ENCODE measurements at places on chromosomes 2 and 18.

- no peak for DNase-seq
Measured at GRCh38 chr2:75606761-75607399, 39.7 kb upstream of the MRPL19 start.

GRCh38 chr2:195575879-195576401 lies 81.1 kb upstream of the SLC39A10 start:
- DNase-seq, result no peak

DNA sequence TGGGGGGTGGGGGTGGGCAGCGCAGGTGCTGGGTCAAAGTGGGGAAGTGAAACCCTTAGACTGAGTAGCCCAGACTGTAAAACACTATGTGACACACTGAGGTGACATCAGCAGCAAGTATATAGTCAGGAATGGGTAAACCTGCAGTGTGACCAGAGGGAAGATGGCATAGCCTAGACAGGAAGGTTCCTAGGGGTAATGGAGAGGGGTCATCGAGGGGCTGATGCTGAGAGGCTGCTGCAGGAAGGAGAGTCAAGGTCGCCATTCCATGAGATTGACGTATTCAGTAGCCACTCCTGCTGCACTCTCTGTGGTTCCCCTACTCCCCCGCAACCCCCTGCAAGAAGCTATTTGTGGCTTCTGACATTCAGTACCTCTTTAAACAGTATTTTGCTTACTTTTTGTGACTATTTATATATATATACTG lies 111.7 kb downstream of the CHST9 start:
- no peak for DNase-seq

DNA sequence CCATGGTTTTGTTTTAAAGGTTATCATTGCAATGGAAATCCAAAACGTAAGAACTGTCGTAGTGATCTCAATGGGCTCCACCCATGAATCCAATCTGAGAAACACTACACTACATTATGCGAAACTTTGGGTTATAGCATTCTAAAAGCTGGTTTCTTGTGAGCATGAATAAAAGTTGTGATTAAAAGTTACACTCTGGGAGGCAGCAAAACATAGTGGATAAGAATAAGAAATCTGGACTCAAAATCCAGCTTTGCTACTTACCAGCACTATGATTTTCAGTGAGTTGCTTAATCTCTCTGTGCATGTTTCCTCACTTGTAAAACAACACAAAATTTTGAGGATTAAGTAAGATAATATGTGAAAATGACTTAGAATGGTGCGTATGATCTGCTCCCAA lies 25.7 kb upstream of the THOC1 start:
- DNase-seq, result no peak

DNA sequence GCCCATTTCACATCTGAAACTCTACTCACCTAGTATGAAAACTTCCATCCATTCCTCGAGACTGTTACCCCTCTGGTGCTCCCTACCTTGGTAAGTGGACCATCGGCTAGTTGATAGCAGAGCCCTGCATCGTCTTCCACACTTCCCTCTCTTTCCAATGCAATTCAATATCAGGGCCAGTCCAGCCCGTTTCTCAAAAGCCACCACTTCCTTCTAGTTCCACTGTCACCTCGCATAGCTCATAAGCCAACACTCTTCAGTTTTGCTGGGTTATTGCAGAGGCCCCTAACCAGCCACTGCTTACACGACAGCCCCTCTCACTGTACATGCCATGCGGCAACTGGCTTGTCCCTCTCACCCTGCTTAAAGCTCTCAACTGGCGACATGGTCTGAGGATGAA lies 10.2 kb upstream of the ZNF407 start:
- no peak for DNase-seq

DNA sequence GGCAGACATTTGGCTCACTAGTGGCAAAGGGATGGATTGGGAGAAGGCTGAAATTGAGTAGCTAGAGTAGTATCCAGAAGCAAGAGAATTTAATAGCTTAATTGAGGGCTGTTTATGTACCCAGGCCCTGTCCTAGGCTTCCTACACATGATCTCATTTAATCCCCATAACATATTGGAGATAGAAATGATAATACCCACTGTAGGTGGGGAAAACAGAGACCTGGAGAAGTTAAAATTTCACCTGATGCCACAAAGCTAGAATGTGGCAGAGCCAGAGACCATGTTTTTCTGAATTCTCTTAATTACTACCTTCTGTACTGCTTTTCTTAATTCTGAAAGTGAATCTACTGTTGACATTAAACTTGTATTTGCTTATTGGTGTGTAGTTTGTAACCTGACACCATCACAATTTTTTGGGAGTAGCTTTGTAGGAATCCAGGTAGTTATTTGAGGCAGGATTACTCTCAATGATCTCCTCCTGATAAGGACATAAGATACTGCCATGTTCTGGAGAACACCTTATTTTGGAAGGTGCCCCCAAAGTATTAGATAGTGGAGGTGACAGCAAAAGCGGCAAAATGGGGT lies 42.2 kb downstream of the RAB10 start:
- DNase-seq, result no peak

DNA sequence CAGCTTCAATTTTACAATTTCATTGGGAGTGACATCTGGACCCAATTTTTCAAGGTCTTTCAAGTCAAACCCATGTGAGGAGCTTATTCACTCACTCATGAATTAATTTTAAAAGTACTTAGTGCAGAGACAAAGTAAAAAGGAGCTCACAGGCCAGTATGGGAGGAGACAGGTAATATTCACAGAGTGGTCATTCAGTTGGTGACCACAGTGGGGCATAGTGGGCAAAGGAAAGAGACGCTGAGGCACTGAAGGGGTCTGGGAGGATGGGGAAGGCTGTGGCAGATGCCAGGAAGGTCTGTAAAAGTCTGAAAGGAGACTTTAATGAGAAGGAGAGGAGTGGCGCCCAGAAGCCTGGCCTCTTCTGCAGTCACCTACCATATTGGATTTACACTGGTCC lies 76.0 kb downstream of the CD8B2 start:
- DNase-seq, result no peak

DNA sequence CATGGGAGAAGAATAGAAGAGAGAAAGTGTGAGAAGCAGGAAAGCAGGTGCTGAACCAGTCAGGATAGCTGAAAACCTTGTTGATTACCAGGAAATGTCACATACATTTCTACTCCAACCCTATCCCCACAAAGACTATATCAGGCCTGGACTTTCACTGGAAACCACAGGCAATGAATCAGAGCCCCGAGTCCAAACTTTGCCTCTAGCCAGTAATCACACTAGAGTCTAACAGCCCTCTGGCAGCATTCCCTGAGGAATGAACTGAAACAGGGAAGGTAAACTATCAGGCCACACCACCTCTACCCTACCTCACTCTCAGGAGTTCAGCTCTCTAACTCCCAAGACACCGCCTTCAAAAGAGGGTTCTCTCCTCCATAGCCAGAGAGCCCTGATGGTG lies 18.7 kb upstream of the IHH start:
- no peak for DNase-seq

GRCh38 chr2:65501074-65501473 lies 68.7 kb upstream of the SPRED2 start:
- no peak for DNase-seq

DNA sequence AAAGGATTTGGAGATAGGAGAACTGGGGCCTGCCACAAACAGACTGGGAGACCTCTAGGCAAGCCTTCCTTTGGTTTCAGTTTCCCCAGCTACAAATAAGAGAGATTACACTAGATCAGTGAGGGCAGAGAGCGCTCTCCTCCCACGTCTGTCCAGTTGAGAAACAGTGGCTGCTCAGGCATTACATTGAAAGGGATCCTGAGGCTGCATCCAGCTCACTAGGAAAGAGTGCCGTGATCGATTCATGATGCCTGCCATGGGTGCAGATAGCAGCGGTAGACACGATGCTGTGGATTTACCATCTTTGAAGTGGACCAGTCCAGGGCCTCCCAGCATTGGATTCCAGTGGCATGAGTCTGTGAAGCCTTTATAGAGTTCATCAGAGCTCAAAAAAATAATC lies 62.6 kb downstream of the EN1 start:
- no peak for DNase-seq

- no peak for DNase-seq
Measured at GRCh38 chr18:38688416-38688815, 1122.8 kb upstream of the CELF4 start.

GRCh38 chr2:23637011-23637778 lies 252.2 kb downstream of the KLHL29 start:
- DNase-seq, result no peak

- DNase-seq, result no peak
Measured at GRCh38 chr2:78237704-78238103, 715.5 kb upstream of the LRRTM4 start.

DNA sequence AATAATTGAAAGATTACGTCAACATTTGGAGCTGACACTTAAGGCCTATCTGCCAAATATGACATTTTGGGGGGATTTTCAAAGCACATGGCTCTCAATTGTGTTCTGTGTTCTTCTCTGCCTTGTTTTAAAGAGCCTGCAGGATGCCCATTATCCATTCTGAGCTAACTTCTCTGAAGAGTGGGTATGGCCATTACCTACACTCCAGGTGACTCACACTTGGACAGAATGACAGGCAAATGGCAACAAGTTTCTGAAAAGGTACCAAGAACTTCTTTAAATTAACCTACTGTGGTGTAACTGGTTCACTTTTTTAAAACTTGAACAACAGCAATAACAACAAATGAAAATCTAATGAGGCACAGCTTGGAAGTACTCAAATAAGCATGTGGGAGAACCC lies 834.9 kb upstream of the SLC39A10 start:
- no peak for DNase-seq

- DNase-seq, result no peak
Measured at GRCh38 chr2:121284463-121285449, at the start of gene TFCP2L1. TFCP2L1 (minus strand) TSS chr2:121285202; CDS start chr2:121285109, 93 bp downstream.

DNA sequence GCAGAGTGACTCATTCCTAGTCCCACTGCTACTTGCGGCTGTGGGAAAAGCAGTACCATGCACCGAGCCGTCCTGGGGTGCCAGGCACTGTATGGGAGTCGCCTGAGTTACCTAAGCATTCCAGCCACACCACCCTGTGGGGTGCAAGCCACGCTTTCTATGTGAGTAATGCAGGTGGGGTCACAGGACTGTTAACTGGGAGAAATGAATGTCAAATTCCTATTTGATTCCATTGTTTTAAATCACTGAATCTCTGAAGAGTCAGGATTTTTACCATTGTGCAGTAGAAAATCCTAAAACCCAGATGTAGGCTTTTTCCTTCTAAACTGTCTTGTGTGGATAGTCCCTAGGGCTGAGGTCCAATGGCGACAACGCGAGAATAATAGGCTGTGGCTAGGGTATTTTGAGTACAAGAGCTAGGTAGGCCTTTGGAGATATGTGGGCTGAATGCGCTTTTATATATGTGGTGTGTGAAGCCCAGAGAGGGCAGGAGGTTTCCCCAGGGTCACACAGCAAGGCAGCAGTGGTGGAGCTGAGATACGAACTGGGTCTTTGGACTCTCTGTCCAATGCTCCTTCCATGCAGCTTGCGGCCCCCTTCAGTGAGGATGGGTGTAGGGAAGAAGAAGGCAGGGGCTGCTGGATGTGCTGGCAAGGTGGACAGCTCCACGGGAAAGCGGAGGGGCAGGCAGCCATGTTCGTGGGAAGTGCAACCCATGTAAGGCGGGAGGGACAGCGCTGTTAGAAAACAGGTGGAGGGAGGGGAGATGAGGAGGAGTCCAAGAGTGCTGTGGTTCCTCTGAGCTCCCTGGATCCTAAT lies 83.2 kb downstream of the DDX1 start:
- DNase-seq, result no peak

DNA sequence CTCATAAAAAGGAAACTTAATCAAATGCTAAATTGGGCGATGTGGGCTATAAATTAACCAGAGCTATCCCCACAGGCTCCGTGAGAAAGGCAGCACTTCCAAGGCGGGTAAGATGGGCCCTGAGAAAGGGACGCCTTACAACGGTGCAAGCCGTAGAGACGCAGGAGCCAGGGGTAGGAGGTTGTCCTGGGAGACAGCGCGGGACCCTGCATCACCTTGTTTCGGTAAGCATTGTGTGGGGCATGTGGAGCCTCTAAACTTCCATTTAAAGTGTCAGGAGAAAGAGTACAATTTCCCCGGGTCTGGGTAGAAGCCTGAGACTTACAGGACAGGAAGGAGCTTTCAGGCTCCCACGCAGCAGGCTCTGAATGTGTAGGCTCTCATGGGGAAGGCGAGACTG lies 1.2 kb upstream of the PER2 start:
- no peak for DNase-seq

- DNase-seq, result no peak
Measured at GRCh38 chr2:15284614-15285013, 276.5 kb downstream of the NBAS start.

GRCh38 chr18:56086786-56087185 lies 498.8 kb upstream of the TCF4 start:
- no peak for DNase-seq

- DNase-seq, result no peak
Measured at GRCh38 chr2:109209412-109209811, 80.4 kb downstream of the SH3RF3 start.

DNA sequence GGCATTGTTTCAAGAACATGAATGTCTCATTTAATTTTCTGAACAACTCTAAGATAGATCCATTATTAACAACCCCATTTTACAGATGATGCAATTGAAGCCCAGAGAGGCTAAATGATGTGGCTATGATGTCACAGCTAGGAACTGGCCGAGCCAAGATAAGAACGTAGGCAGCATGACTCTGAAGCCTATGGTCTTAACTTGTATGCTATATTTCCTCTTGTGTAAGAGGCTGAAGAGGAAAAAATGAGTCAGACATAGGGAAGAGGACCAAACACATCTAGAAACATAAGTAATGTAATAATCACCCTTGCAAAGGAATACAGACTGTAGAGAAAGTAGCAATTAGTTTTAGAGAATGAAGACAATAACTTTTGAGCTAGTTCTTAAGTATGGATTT lies 416.8 kb downstream of the FIGN start:
- DNase-seq, result no peak

GRCh38 chr2:65562890-65563289 lies 130.5 kb upstream of the SPRED2 start:
- DNase-seq, result no peak

DNA sequence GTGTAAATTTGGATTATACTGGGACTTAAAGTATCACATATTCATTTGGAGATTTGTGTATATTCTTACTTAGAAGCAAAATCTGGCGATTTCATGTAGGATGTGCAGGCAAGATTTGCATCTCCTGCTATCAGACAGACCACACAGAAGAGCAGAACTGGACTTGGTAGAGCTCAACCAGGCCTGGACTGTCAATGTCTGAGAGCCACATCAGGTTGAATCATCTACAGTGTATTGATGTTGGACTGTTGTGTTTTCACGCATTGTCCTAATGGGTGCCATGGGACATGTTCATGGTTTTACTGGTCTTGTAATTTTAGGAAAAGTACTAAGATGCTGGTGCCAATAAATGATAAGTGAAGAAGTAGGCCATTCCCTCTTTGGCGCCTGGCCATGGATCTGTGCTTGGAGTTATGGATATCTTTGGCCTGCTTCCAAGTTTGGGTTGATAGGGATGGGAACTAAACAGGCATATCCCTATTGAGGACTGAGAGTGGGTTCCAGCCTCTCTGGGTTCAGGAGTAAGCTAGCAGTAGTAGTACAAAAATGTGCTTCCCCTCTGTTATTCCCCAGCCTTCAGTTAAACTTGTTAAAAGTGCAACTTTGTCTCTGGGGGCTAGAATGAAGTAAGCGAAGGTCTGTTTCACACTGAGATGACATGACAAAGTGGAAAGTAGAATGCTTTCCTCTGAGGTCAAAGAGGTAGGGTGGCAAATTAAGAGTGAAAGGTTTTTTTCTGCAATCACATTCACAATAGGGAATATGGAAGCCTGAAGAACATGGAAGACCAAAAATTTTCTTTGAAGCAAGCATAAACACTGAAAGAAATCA lies 49.2 kb upstream of the NEMP2 start:
- no peak for DNase-seq

Data from stimulated activated CD4-positive, alpha-beta T cell treated with anti-CD3 and anti-CD28 coated beads, Interleukin-15, amount 100 ng/mL, for 1 hour (primary cell).